Activated CD8-positive, alpha-beta memory T cell treated with anti-CD3 and anti-CD28 coated beads, Interleukin-2, amount 50 U/mL, for 4 hours (primary cell): ENCODE measurements at places on chromosomes 7 and 10.

- no peak for DNase-seq
Observed at GRCh38 chr7:30683816-30684215, 1.6 kb upstream of the CRHR2 start.

GRCh38 chr7:149527414-149527813, 29.8 kb upstream of the ZNF746 start:
- DNase-seq: no peak

DNA sequence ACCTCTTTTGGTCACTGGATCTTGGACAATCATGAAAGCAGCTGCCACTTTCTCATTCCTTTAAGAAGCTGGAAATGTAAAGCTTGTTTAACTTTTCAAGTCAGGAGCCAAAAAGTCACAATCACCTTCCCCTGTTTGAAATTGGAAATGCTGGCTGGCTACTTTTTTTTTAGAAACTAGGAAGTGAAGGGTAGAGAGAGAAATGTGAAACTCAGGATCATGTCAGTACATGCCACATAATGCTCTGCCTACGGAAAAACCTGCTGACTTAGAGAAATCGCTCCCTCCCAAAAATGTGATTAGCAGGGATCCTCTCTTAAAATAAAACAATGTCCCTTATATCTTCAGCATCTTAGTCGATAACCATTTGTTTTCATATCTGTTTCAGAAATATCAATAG, 188.4 kb upstream of the C7orf33 start:
- no peak for DNase-seq

GRCh38 chr10:103643381-103643780, 149.9 kb downstream of the NEURL1 start:
- no peak for DNase-seq

- DNase-seq: no peak
Observed at GRCh38 chr7:45574669-45575500, 717 bp downstream of the ADCY1 start.

DNA sequence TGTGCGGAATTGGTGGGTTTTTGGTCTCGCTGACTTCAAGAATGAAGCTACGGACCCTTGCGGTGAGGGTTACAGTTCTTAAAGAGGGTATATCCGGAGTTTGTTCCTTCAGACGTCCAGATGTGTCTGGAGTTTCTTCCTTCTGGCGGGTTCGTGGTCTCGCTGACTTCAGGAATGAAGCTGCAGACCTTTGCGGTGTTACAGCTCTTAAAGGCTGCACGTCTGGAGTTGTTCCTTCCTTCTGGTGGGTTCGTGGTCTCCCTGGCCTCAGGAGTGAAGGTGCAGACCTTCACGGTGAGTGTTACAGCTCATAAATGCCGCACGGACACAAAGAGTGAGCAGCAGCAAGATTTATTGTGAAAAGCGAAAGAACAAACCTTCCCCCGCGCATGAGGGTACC, 670.7 kb downstream of the CNTNAP2 start:
- no peak for DNase-seq

DNA sequence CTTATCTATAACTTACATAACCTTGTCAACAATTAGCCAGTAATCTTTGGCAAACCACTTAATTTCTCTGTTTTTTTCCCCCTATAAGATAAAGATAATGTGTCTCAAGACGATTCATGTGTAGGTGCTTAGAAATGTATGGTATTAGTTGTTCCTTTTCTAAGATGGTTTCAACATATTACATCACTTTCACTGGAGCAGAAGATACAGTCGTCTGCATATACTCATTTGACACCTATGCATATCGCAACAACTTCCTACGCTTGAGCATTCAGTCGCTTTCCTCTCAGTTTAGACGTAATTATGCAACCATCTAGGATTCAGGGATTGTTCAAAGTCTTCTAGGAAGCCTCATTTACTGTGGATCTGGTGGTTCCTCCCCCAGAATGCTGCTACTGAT, 396.7 kb downstream of the PHTF2 start:
- DNase-seq: no peak

DNA sequence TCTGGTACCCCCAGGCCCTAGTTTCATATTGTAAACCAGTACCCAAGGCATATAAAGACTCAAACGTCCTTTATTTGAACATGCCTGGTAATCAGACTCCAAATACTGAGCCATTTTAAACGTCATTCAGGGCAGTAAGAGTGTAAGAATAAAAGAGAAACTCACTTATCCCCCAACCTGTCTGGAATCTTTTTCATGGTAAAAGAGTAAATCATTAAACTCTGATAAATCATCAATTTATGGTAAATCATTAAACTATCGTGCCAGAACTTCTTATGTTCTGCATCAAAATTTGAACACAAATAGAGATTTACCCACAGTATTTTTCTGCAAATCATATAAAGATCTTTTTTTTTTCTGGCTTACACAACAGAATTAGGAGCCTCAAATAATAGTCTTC, 734.3 kb upstream of the POT1 start:
- no peak for DNase-seq

DNA sequence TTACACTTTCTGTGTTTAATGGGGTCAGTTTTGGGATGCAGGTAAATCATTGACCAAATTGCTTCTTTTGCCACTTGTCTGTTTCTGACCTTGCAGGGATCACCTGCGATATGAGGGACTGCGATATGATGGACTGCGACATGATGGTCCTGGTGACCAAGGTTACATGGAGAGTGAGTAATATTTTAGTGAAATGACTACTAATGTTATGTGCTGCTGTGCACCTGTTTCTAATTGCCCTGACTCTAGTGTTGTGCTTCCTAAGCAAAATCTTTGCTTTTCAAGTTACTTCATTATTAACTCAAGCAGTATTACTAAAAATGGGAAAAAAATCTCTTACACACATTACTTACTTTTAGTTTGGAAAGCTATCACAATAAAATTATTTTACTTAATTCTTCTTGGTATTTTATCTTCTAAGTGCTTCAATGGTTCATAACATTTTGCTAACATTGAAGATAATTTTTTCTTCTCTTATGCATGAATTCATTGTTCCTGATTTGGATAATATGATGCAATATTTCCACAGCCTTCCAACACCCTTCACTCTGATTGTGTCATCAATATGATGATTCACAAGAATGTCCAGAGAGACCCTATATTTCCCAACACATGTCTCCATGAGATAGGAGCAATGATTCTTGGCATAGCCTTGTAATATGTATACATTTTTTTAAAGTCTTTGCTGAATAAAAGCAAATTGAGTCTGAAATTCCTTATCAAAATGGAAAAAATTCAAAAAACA, 306.2 kb upstream of the AKR1E2 start:
- no peak for DNase-seq

DNA sequence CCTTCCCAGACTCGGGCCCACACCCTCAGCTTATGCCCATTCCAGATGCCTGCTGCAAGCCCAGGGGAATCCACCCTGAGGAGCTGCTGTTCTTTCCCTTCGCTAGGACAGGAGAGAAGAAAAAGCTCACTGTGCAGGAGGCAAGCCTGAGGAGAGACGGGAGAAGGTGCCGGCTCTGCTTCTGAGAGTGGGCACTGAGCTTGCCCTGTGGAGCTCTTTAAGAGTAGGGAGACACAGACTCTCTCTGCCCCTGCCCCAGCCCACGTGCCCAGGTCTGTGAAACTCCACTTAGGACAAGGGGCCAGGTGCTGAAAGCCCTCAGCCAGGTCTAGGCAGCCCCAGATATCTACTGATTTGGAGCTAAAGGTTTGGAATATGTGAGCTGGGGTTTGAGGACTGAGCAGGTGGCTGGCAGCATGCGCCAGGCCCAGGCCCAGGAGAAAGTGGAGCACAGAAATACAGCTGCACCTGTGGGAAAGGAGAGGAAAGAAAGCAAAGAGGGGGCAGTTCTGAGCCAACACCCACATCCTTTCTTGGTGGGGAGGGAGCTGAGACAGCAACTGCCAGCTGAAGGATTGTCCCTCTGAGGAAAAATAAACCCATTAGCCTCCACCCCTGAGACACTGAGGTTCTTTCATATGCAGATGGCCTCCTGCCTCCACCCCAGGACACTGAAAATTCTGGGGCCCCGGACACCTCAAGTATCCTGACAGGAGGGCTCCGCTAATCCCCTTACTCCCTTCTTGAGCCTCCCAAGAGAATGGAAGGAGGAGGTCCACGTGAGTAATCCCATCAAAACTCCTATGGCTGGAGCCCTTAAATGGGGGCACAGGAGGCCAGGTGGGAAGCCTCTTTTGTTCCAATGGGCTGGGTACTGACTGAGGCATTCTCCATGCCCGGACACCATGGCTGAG, 7.3 kb downstream of the POLL start:
- DNase-seq: no peak

GRCh38 chr7:151694828-151695580, 175.3 kb upstream of the RHEB start:
- no peak for DNase-seq

DNA sequence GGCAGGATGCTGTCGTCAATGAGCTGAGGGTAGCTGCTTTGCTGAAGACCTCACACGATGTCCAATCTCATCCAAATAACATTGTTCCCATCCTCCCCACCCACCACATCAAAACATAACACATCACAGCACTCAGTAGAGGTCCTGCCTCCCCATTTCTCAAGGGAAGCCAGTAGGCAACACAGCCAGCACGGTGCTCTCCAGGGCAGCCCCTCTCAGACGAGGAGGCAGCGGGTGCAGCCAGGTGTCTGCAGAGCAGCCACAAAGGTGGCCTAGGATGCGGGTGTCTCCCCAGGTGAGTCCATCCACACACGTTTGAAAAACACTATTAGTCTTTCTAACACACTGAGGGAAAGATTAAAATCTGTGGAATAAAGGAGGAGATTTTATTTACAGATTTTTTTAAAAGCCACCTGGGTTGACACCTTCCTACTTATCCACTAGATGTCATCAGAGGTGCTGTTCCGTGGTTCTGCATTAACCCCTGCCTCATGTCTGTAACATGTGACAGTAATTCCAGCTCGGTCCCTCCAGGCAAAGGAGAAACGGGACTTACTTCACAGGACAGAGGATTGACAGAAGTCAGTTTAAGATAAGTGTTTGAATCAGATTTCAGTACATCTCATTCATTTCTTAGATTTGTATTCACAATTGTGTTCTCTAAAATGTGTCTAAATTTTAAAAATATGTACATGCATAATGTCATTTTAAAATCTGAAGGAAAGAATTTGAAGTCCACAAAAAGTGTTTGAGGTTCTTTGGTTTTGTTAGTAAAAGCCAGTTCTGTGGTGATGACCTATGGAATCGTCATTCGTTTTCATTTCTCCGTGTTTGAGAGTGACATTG, 68.0 kb downstream of the LANCL2 start:
- no peak for DNase-seq

GRCh38 chr7:15215616-15216015, 313.1 kb upstream of the DGKB start:
- DNase-seq: no peak
